ENCODE measurements at places on chromosomes 6 and 20.

DNA sequence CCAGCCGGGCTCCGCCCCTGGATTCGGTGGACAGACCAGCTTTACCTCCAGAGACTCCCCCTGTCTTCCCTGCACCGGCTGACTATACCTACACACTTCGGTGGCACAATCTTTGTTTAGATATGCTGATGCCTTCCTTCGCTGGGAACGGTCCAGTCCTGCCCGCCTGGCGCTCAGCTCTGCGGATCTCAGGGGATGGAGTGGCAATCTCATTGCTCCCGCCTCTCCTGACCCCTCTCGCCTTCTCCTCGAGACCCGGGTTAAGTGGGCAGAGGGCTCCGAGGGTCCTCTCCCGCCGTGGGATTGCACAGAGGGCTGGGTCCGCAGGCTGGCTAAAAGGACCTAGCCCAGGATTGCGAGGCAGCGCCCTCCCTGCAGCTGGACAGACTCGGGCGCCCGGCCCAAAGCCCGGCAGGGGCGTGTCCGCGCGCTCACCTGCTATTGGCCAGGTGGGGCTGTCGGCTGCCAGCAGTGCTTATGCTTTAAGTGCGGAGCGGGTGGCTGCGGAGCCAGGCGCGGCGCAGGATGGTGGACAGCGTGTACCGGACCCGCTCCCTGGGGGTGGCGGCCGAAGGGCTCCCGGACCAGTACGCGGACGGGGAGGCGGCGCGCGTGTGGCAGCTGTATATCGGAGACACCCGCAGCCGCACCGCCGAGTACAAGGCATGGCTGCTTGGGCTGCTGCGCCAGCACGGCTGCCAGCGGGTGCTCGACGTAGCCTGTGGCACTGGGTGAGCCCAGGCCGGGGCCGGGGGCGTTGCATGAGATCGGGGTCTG lies at the start of gene GNMT:
Gene GNMT, plus strand, starts transcription at position 512 of the 777 bp plus-strand sequence. Its CDS starts 14 bp downstream, at position 526.
- no peak for DNase-seq

DNA sequence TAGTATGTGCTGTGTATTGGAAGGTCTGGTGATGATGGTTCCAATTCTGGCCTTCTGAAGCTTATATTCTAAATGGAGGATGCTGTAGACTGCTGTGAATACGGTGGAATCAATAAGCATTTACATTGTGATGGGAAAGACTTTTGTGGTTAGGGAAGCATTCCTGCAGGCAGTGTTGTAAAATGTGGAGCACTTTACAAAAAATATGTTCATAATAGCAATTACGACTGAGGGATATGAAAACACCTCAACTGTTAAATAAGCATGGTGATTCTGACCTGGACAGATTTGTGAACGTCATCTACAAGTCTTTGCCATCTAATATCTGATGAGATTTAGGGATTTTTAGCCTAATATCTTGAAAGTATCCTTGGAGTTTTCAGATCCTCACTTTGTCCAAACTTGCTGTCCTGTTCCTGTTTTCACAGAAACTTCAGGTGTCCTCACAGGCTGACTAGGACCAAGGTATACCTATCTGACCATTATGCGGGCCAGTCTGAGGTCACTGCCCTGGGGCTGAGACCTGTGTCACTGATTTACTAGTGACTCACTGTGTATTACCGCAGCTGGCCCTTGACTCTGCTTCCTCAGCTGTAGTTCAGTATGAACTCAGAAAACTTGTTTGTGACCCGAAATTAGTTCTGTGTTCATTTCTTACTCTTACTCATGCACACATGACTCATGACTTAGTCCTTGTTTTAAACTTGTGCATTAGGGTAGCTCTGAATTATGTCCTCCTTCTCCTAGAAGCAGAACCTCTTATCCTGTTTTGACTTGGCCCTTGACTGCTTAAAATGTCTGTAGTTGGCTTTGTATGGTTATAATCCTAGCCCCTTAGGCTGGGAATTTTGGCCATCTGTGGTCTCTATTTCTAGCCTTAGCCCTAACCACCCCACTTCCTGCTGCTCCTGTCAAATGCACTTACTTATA lies 343.0 kb downstream of the CDKAL1 start:
- peak; percentile 87 for DNase-seq

- DNase-seq, result peak; percentile 17
Measured at GRCh38 chr6:152750694-152751093, at the start of gene VIP. Gene VIP (plus strand): TSS chr6:152750797. CDS start chr6:152752178, 1,381 bp downstream.

GRCh38 chr6:73460056-73460455 lies 1.5 kb upstream of the MTO1 start:
- peak; percentile 41 for DNase-seq

GRCh38 chr20:32314768-32315167 lies 37.3 kb downstream of the KIF3B start:
- DNase-seq, result no peak

- no peak for DNase-seq
Measured at GRCh38 chr6:76166297-76166696, 93.8 kb upstream of the IMPG1 start.

- no peak for DNase-seq
Measured at GRCh38 chr20:25136643-25137559, 55.0 kb upstream of the VSX1 start.

DNA sequence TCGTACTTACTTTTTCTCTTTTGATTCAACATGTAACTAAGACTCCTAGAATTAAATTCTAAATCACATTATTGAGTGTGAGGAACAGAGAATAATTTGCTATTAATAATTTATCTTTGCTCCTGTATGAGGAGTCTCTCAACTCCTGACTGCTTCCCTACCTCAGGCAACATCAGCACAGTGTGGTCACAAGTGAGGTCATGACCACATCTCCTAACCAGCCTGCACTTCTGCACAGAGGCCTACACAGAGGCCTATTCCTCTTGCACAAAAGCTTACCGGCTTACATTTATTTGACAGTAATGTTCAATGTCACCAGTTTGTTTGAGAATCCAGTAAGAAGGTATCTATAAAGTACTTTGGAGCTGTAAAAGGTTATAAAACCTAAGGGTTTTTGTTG lies 637.4 kb upstream of the MARCKS start:
- no peak for DNase-seq

- no peak for DNase-seq
Measured at GRCh38 chr6:106450653-106451052, 90.1 kb downstream of the CRYBG1 start.

GRCh38 chr6:116101302-116101718 lies 657 bp downstream of the NT5DC1 start:
- no peak for DNase-seq

GRCh38 chr6:131107151-131107550 lies 28.1 kb upstream of the AKAP7 start:
- no peak for DNase-seq

- DNase-seq, result no peak
Measured at GRCh38 chr6:2193931-2194330, 51.5 kb downstream of the GMDS start.

DNA sequence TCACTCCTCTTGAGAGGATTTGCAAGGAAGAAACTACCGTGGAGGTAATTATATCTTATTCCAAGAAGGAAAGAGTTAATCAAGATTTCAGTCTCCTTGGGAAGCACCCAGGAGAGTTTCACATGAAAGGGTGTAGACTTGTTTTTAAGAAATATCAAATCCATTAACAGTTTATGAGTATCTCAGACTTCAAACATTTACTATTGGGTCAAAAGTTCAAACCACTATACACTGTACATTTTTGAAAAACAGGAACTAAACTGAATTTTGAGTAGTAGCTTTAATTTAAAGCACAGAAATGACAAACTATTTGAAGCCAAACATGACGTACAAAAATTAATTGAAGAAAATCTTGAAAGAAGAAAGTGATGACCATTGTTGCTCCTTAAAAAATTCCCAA lies 164.0 kb downstream of the FOXC1 start:
- DNase-seq, result no peak

- DNase-seq, result no peak
Measured at GRCh38 chr6:2030682-2031244, 214.6 kb downstream of the GMDS start.

DNA sequence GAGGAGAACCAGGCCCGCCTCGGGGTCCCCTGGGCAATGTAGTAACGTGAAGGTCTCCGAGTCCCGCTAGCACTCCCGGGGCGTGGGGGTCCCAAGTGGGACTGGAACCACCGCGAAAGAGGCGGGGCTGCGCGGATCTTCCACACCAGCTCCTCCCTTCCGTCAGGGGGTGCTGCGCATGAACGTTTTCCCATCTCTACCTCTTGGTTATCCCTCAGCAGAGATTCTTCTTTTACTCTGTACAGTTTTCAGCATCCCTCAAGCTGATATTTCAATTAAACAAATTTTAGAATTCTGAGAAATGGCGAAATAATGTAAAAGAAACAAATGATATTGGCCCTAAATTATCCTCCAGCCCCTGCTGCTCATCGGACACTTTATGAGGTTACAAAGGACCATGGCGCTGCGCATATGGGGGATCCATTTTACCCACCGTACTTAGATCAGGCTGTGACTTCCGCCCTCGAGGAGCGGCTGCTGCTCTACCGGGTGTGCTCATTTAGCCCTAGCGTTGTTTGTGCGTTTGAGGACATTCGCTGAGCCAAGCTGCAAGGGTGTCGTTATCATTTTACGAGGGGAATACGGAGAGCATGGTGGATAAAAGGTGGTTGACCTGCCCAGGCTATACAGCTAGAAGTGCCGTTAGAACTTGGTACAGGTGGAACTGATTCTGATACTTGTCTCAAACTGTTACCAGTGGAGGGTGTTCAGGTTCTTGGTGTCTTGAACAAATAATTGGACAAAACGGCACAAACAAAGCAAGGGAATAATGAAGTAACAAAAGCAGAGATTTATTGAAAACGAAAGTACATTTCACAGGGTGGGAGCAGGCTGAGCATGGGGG lies 75.2 kb upstream of the CHD6 start:
- DNase-seq, result peak; percentile 89

- no peak for DNase-seq
Measured at GRCh38 chr6:130629640-130630039, 197.6 kb upstream of the SMLR1 start.

DNA sequence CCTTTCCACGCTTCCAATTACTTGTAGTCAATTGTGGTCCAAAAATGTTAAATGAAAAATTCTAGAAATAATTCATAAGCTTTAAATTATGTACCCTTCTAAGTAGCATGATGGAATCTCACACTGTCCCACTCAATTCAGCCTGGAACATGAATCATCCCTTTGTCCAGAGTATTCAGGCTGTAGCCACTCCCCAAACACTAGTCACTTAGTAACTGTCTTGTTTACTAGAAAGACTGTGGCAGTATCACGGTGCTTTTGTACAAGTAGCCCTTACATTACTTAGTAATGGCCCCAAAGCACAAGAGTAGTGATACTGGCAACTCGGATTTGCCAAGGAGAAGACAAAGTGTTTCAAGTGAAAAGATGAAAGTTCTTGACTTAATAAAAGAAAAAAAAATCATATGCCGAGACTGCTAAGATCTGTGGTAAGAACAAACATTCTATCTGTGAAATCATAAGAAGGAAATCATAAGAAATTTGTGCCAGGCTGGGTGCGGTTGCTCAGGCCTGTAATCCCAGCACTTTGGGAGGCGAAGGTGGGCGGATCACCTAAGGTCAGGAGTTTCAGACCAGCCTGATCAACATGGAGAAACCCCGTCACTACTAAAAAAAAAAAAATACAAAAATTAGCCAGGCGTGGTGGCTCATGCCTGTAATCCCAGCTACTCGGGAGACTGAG lies 168.5 kb upstream of the SIM1 start:
- peak; percentile 1 for DNase-seq

GRCh38 chr20:60851826-60852704 lies 400.0 kb upstream of the CDH4 start:
- peak; percentile 7 for DNase-seq

DNA sequence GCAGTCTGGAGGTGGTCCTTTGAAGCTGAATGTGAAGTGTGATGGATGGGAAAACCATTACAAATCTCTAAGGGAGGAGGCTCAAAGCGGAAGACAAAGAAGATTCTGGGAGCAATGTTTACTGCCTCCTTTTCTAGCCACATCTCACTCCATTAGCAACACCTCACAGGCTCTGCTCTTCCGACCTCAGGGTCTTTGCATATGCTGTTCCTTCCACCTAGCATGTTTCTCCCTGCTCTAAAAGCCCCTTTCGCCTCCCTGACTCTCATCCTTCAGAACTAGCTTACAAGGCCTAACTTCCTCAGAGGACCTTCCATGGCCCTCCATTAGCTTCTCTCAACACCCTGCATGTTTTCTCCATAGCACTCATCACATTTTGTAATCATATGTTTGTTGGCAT lies 4.6 kb upstream of the TCP11 start:
- no peak for DNase-seq

DNA sequence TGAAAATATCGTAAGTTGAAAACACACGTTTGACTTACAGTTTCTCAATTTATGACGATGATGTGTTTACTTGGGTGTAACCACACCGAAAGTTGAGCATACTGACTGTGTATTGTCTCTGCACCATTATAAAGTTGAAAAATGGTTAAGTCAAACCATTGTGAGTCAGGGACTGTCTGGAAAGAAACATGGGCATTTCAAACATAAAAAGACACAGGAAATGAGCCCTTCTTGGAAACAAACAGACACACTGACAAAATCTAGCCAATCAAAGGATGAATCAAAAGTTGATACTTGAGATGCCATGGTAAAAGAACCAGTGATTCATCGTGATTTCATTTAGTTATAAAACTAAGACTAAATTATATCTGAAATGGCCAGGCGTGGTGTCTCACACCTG lies 5.3 kb downstream of the POPDC3 start:
- DNase-seq, result no peak

- no peak for DNase-seq
Measured at GRCh38 chr20:17884307-17885003, 84.1 kb downstream of the SNX5 start.

DNA sequence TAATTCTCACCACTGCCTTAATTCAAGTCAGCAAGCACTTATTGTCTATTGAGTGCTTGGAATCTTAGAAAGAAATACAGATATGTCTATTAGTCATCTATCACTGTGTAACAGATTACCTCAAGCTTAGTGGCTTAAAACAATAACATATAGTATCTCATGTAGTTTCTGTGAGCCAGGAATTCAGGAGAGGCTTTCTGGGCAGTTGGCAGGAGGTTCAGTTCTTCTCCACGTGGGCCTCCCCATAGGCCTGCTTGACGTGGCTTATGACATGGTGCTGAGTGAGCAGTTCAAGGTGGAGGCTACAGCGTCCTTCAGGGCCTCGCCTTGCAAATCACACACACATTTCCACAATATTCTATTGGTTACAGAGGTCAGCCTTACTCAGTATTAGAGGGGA lies 69.7 kb downstream of the DTD1 start:
- DNase-seq, result no peak

DNA sequence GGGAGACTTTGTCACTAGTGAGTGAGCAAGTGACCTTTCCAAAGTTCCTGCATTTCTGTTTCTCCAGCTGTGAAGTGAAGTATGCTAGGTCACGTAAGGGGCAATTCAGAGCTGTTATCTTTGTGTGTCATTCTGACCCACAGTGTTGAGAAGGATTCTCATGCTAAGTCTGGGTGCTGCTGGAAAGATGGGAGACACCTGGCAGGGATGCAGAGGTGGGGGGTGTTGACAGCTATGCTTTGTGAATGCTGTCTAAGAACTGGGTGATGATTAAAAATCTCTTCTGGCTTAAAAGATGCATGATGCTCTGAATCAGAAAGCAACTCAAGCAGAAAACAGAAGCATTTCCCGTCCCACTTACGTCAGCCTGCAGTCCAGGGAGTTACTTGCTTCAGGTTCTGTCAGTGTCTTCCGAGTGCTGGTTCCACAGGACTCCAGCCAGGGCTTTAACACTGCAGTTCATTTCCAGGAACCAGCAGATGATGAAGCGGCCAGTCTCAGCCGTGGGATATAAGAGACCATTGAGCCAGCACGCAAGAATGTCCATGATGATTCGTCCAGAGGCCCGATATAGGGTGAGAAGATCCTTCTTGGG lies 30.9 kb upstream of the ASXL1 start:
- no peak for DNase-seq

Data from activated CD4-positive, alpha-beta T cell treated with anti-CD3 and anti-CD28 coated beads, Interleukin-10, Interleukin-2, amounts not matched to agents 100 ng/mL and 50 ng/mL, durations not matched to agents 16 hours and 8 hours (primary cell).